ENCODE measurements at places on chromosomes 5 and 9.
A peak's percentile ranks its signal among the peaks of the same experiment; 100 is the strongest.

DNA sequence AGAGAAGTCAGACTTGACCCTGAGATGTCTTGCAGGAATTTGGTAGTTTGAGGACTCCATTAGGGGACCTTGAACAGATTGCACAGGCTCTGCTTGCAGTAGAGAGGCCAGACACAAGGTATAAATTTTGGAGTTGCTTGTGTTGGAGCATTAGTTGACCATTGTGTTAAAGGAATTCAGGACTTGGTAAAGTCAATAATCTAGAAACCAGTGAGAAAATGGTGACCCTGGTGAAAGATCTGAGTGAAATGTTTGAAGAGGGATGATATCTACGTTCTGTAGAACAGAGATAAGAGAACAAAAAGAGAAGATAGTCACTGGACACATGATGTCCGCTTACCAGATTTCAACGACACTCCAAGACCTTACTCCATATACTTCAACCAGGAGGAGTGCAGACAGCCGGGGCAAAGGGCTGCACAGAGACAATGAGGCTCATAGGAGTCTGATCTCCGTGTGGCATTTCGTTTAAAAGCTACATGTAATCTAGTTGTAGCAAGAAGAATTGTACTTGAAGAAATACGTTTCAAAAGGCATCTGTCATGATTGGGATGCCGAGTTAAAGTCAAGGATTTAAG lies 13.2 kb downstream of the DNAJC25 start:
- DNase-seq, result no peak

DNA sequence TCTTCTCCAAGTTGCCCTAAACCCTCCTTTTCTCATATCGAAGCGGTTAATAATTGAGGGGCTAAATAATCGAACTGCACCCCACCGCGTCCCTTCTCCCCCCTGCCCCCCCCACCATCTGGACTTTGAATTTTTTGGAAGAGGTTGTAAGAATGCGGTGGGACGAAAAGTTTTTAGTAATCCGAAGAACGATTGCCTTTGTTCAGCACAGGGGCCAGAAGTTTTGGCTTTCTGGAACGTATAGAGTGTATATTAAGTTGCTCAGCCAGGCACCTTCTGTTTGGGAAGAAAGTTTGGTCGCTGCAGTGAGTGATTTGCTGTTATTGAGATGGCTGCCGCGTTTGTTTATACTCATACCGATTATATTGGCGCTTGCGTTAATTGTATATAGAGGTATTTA lies 518 bp downstream of the ERBIN start:
- peak; percentile 14 for DNase-seq

DNA sequence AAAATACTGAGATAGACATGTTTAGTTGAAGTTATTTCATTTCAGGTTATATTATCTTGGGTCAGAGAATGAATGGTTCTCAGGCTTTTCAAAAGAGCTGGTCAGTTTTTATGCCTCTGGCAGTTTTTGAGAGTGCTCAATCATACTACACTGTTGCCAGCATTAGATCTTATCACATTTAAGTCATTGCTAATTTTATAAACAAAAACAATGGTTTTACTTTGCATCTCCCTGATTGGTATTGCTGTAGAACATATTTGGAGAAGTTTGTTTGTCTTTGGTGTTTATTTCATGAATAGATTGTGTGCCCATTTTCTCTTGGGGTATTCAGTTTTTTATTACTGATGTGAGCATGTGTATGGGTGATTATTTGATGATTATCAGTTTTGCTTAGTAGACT lies 1.5 kb downstream of the CATSPER3 start:
- no peak for DNase-seq

- DNase-seq, result peak; percentile 82
These were observed 71.2 kb downstream of the RAPGEF1 start for GRCh38 chr9:131668439-131669268.

DNA sequence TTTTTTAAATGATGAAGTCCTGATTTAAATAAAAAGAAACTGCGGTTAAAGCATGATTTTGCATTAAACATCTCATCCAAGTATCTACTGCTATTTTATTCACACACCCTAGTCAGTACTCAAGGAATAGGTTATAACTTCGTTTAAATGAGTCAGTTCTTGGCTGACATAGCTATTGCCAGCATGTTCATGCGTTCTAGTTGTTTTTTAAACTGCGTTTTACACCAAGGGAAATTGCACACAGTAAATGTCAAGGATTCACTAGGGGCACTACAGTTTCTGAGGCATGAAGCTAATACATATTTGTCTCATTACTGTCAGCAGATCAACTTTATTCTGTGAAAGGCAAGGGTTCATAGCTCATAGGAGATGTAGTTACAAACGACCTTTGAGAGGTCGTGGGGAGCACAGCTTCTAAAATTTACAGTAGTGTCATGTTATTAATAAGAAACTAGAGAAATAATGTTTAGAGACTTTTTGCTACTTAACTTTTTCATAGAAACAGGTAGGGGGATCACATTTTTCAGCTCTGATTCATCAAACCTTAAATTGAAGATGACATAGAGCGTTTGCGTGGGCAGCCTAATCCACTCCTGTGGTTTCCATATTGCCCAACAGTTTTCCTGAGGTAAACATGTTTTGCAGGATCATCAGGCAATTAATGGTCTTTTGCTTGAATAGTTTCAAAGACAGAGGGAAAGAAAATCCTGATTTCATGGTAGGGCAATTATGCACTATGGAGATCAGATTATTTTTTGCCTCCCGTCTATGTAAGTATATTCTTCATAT lies 2222.7 kb upstream of the WWC1 start:
- DNase-seq, result no peak

DNA sequence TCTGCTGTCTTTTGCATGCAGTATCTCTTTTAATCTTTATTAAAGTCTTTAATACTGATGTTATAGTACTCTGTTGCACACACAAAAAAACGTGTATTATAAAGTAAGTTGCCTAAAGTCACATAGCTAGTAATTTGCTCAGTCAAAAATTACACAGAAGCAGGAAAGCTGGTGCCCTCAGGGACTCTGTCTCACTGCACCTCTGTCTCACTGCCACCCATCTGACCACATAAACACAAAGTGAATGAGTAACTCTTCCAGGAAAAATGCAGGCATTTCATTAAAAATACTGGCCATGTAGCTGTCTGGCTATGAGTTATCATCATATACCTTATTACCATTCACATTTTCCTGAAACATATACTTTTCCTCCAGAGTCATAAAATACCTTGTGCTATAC lies 591.7 kb downstream of the CSNK1G3 start:
- no peak for DNase-seq

DNA sequence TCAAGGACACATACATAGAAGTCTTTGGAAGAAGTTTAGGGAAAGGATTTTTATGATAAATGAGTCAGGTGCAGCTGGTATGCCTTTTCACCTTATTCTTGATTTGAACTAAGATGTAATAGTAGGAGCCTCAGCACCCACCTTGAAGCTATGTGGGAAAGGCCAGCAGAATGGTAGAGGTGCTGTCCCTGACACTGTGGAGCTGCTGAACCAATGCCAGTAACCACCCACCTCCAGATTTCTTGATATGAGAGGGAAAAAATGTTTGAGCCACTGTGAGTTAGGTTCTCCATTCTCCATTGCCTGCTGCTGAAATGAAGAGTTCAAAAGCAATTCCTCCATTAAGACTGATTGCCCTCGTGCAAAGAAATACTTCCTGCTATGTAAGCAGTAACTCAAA lies 12.2 kb upstream of the HMGCR start:
- peak; percentile 68 for DNase-seq

DNA sequence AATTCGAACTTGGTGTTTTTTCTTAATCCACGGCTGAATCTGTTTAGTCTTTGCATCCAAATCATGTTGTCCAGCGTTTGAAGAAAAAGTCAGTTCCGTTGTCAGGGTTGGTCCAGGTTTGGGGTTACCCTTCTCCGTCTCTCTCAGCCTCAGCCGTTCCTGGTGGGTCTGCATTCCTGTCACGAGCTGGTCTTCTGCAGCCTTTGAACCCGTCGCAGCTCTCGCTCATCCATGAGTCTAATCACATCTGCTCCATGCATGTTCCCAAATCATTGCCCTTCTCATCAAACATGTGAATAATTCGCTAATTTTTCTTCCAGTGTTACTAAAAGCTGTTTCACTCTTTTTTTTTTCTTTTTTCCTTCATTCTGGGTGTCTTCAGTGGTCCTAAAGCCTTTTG lies 39.0 kb upstream of the EXOC3 start:
- DNase-seq, result no peak

- DNase-seq, result no peak
These were observed 151.0 kb downstream of the GADD45G start for GRCh38 chr9:89755821-89756220.

DNA sequence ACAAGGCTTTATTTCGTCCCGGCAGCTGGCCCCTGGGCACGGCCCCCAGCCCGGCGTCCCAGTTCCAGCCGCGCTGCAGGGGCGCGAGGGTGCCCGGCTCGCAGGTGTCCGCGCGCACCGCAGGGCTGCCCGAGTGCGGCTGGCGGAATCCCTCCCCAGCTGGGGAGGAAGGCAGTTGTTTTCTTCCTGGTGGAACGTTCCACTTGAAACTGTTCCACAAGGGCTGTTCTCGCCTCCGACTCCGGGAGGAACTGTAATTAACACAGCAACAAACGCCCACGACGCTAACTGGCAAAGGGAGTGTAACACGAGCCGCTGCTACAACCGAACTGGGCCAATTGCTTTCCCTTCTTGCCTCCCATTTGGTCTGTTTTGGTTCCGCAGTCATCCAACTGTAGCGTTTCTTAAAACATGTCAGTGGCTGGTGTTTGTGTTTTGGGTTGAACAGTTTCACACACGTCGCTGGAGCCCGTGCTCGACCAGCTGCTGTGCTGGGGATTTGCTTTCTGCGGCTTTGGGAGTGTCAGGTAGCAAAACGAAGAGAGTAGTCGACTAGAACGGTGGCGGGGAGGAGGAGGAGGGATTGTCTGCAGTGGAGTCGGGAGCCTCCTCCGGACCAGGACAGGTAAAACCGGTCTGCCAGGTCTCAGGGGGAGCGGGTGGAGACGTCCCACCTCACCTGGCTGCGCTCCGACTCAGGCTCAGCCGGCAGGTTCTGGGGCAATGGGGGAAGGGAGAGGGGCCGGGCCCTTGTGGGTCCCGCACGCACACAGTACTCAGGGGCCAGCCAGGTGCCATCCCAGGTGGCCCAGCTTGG lies 131.6 kb upstream of the NIPBL start:
- peak; percentile 35 for DNase-seq

DNA sequence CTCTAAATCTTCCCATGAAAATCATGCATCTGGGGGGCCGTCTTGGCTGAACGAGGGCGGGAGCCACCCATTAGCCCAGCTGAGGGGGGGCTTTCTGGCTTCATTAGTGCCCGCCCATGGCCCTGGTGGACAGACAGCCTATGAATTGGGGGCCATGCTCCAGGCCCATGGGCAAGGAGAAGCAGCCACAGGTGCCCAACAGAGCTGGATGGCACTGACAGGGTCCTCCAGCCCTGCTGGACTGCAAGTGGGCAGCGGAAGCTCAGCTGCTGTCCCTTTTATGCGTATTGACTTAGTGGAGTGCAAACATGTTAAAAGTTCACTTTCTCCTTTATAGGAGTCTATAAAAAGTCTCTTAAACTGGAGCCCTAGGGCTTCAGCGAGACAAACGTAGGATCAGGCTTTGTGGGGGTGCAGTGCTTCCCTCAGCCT lies 75.3 kb downstream of the MACROH2A1 start:
- no peak for DNase-seq

DNA sequence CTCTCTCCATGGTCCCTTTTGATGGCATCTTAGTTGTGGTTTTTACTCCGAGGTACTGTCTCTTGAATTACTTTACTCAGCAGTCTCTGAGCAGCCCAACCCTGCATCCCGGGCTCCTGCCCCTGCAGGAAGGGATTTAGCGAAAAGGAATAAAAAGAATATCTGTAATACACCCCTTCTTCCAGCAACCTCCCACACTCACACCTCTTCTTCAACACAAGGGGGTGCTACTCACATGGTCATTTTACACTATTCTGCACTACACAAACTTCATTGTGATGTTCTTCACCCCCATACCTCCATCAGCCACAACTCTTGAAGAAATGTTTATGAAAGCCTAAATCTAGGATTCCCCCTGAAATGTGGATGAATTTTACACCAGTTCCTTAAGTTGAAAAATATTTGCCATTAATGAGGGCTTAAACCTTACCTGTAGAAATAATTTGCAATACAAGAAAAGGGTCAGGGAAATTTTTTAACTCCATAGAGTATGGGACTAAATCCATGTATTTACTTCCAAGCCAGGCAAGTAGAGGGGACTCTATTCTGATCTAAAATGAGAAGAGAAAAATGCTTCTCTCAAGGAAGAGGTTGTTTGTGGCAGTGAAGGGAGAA lies 26.0 kb downstream of the TPD52L3 start:
- no peak for DNase-seq

DNA sequence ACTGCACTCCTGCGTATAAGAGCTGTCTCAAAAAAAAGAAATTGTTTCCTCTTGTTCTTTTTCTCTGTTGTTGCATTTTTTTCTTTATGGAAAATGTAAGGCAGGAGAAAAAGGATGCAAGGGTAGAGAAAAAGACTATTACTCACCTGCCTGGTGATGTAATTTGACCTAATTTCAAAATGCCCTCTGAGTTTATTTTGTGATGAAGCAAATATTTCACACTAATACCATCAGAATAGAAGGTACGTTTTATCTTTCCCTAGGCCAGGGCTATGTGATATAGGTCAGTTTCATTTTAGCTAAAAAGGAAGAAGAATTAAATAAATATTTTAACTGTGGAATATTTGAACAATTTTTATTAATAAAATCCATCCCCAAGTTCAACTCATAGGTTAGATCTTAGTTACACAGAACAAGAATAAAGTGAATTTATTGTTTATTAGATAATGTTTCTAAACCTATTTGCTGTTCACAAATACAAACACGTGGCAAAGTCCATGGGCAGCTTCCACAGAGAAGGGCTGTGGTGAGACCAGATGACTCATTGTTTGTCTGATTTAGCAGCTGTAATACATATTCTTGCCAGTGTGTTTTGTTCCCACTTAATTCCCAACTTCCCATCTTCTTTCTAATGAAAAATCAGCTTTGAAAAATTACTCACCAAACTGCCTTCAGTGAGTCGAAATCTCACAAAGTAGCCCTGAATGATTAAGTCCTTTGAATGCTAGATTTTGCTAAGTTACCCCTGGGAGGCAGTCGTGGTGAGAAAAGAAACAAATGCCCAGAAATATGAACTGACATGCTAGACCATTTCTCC lies 52.8 kb upstream of the CCDC112 start:
- no peak for DNase-seq

GRCh38 chr5:10539687-10539998 lies 24.2 kb upstream of the ANKRD33B start:
- no peak for DNase-seq

- DNase-seq, result no peak
These were observed 239.4 kb downstream of the LURAP1L start for GRCh38 chr9:13013991-13014883.

DNA sequence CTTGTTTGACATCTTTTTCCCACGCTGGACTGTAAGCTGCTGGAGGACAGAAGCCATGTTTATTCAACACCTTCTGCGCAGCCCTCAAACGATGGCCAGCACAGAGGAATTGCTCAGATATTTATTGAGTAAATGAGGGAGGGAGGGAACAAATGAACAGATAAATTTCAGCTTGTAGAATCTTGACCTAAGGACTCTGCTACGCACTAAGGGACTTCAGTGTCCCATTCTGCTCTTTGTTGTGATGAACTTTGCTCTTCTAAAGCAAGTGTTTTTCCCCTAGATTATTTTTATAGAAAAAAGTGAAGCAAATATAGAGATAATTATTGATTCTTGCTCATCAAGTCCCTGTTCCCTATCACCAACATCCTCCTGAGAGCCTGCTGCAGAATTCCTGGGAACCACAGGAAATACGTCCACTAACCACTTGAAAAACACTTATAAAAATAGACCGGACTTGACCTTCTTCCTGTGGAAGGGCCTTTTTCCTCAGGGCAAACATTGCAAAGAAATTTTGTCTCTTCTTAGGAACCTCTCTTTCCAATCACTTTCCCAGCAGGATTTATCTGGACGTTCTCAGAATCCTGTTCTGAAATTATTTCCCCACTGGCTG lies 54.9 kb downstream of the FGF1 start:
- no peak for DNase-seq
